ENCODE measurements at places on chromosomes 7 and 10.

DNA sequence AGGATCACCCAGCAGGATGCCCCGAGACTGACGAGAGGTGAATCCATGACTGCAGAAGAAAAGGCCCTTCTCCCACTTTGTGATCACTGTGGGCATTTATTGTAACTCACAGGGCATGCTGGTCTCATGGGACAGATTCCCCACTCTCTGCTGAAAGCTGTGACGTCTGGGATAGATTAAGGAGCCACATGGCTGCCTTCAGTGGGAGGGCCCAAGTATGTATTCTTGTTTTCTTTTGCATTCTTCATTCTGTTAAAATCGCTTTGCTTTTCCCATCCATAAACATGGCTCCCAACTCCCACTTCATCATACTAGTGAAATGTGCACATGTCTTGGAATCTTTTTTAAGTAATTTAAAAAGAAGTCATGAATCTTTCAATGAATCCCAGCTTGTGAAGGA lies 67.2 kb downstream of the FAM107B start:
- DNase-seq: no peak

- DNase-seq: no peak
Observed at GRCh38 chr10:133335246-133336117, 1.2 kb downstream of the CALY start.

- no peak for DNase-seq
Observed at GRCh38 chr7:140771826-140772225, 75.3 kb downstream of the NDUFB2 start.

- no peak for DNase-seq
Observed at GRCh38 chr7:131538071-131538812, 18.2 kb downstream of the PODXL start.

GRCh38 chr7:121330053-121330833 lies 1.4 kb downstream of the WNT16 start:
- no peak for DNase-seq

- DNase-seq: no peak
Observed at GRCh38 chr10:606762-607544, 82.5 kb downstream of the DIP2C start.

- no peak for DNase-seq
Observed at GRCh38 chr7:105766421-105767073, 109.9 kb downstream of the ATXN7L1 start.

- DNase-seq: no peak
Observed at GRCh38 chr7:156178214-156178613, 366.0 kb upstream of the SHH start.

DNA sequence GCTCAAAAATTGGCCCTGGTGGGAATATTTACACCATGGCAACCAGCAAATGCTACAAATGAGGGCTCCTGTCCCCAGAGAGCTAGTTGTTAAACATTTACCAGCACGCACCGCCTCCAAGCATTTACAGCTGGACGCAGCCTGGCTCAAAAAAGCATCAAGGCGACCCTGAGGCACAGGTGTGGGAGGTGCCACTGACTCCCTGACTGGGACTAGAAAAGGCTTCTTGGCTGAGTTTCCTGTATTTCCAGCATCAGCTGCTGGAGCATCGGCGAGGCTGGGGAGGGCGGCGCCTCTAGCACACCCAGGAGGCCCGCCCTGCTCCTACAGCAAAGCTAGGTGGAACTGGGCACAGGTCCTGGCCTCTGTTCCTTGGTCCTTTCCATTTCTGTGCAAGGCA lies 43.5 kb upstream of the ZRANB1 start:
- DNase-seq: no peak

GRCh38 chr7:43572516-43573049 lies 10.3 kb upstream of the STK17A start:
- no peak for DNase-seq

DNA sequence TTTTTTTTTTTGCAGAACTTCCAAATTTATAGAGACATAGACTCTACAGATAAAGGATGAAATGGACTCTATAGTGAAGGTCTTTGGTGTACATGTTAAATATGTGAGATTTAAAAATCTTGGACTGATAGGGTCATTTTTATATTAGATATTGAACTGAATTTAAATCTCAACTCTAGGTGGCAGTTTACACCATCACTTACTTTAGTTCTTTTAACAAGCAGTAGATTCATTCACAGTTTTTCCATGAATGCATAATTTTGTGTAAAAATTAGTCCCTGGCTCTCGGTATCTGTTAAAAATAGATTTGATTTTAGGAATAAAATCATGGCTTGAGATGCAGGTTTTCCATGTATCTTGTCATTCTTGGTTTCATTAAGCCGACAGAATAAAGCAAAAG lies 31.1 kb upstream of the SNX13 start:
- no peak for DNase-seq

DNA sequence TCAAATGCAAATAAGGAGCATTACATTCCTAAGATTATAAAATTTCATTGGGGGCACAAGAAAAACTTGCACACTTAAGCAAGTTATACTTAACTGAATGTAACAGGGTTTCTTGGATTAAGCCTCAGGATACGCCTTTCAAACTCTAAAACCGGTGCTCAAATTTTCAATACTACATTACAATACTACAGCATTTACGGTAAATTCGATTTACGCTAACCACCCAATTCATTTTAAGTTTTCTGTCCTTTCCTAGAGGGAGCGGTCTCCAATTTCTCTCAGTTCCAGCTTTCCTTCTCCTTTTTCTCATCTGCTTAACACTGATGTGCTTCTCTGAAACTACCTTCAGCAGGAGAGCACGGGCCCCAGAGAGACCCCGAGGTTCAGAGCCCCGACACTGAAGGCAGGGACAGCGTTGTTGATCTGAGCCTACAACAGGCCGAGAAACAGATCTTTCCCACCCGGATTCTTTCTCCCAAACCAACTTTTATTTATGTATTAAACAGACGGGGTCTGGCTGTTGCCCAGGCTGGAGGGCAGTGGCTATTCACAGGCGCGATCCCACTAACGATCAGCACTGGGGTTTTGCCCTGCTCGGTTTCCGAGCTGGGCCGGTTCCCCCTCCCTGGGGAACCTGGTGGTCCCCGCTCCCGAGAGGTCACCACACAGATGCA lies 798 bp downstream of the ZNF425 start:
- DNase-seq: no peak

GRCh38 chr10:7409045-7409731 lies 1.6 kb downstream of the SFMBT2 start:
- DNase-seq: peak; percentile 71

- no peak for DNase-seq
Observed at GRCh38 chr7:159042103-159042502, 102.6 kb downstream of the VIPR2 start.

- no peak for DNase-seq
Observed at GRCh38 chr10:22505911-22506685, 160.8 kb downstream of the SPAG6 start.

- peak; percentile 84 for DNase-seq
Observed at GRCh38 chr7:75639071-75639885, 99.5 kb downstream of the HIP1 start.

DNA sequence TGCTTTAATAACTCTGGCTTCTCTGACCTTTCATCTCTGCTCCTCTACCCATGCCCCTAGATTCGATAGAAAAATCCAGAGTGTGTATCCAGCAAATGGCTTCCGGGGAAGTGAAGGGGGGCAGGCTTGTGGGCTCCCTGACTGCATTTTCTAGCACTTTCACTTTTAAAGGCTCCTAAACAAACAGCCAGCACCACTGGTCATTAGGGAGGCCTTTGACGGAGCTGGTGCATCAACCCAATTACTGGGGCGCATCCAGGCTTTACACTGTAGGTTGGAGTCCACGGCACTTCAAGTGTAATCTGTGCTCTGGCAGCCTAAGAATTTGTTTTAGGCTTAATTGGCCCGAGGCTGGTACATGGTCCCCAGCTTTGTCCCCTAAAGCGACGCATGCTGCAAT lies 291.9 kb downstream of the GFRA1 start:
- DNase-seq: peak; percentile 40

GRCh38 chr10:70378122-70378521 lies 4.3 kb downstream of the LRRC20 start:
- no peak for DNase-seq
